Aorta (tissue), 5 donors: ENCODE measurements at places on chromosomes 3 and 15. TPM values are rescaled to one million over a fixed set of nuclear protein-coding genes. Genes with fewer than 3 reads are reported as not detected.

SPATA12 gene
- total RNA-seq, result not detected

AADACL2 gene
- not detected for total RNA-seq

GOLGA6B gene
- not detected for total RNA-seq

UPK1B gene
- not detected for total RNA-seq

LIPC gene
- total RNA-seq, result 0.52 TPM

DNA sequence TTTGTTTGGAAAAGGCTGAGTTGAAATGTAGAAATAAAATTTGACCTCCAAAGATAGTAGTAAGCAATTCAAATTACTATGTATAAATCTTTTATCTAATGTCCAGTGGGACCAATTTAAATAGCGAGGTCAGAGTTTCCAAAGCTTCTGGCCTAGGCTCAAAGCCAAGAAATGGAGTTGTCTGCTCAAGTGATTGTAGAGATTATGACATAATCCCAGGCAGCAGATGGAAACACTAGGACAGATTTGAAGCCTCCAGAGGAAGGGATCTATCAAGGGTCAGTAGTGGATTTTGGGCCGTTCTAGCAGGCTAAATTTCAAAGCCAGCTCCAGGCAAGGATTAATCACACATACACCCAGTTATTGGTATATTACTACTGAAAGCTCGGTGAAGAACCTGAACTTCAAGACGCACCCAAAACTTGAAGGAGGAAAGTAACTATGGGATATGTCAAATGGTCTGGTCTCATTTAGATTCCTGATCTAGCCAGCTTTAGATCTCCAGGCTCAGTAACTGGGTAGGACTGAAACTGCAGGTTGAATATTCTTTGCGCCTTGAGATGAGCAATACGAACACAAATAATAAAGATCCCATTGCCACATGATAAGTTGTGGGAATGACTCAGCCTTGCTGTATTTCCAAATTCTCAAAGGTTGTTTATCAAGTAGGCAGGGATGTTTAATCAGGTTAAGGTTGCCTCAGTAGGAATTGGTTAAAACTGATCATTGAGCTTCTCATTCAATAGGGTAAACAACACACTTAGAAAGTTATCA lies 30.9 kb upstream of the ARRDC4 start:
- no peaks in the 10 kb centered on the region for H3K27me3 ChIP-seq
- no peak overlapping the region for H3K4me3 ChIP-seq
- DNase-seq, result no peak
- H3K4me1 ChIP-seq, result no peaks in the 10 kb centered on the region

GRCh38 chr3:100753846-100754245 lies 44.6 kb downstream of the TFG start:
- no peaks in the 10 kb centered on the region for H3K27me3 ChIP-seq
- H3K4me1 ChIP-seq, result peaks cover 3% of the 10 kb centered on the region
- no peaks in the 10 kb centered on the region for H3K36me3 ChIP-seq
- DNase-seq, result no peak
- H3K4me3 ChIP-seq, result no peak overlapping the region
- no peak overlapping the region for H3K27ac ChIP-seq

- no peak overlapping the region for H3K27ac ChIP-seq
- H3K36me3 ChIP-seq, result no peaks in the 10 kb centered on the region
- H3K4me1 ChIP-seq, result no peaks in the 10 kb centered on the region
- no peaks in the 10 kb centered on the region for H3K27me3 ChIP-seq
- H3K4me3 ChIP-seq, result no peak overlapping the region
Observed at GRCh38 chr15:98440917-98441316, 207.4 kb upstream of the IGF1R start.

- H3K27me3 ChIP-seq, result no peaks in the 10 kb centered on the region
- no peak overlapping the region for H3K4me3 ChIP-seq
- no peak for DNase-seq
- H3K27ac ChIP-seq, result no peak overlapping the region
Observed at GRCh38 chr15:87416591-87417257, 839.8 kb downstream of the NTRK3 start.

- H3K36me3 ChIP-seq, result no peaks in the 10 kb centered on the region
- peak; percentile 96 for DNase-seq
- peak overlapping the region; percentile 37 for H3K27ac ChIP-seq
- H3K27me3 ChIP-seq, result no peaks in the 10 kb centered on the region
Observed at GRCh38 chr15:66851311-66852063, 149.5 kb downstream of the SMAD6 start.

DNA sequence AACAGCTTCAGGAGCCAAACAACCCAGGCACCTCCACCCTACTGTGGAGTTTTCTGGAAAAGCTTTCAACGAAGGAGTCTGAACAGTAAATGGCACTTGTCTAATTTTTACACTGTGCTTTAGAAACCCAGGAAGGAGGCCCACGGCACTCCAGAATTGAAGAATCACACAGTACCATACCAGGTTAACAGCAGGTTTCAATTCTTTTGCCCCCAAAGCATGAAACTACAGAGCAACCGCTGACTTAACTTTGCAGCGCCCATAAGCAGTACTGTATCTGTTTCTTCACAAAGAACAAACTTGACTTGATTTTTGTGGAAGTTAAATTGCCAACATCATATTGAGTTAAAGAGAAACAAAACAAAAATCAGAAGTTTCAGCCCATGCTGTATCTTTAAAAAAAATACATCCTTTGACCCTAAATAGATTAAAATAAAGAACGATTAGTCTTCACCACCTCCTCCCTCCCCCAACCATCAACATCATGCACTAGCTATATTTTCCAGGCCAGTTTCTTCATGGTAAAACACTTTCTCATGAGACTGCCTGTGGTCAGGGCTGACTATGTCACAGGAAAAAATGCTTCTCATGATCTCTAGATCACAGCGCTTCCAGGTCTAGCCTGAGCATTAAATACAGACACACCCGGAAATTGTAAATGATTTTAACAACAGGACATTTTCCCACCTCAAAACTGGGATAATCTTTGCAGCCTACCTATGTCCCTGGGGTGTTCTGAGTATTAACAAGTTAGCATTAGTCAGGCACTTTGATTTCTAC lies 456.3 kb downstream of the FOXP1 start:
- no peaks in the 10 kb centered on the region for H3K27me3 ChIP-seq
- DNase-seq, result no peak
- H3K36me3 ChIP-seq, result no peaks in the 10 kb centered on the region
- peaks cover 5% of the 10 kb centered on the region for H3K4me1 ChIP-seq
- peak overlapping the region; percentile 99 for H3K4me3 ChIP-seq

DNA sequence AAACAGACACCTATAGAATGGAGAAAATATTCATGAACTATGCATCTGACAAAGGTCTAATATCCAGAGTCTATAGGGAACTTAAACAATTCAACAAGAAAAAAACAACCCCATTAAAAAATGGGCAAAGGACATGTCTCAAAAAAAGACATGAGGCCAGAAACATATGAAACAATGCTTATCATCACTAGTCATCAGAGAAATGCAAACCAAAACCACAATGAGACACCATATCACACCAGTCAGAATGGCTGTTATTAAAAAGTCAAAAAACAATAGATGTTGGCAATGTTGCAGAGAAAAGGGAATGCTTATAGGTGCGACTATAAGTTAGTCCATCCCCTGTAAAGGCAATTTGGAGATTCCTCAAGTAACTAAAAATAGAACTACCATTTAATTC lies 11.4 kb upstream of the HDGFL3 start:
- H3K36me3 ChIP-seq, result no peaks in the 10 kb centered on the region
- no peak overlapping the region for H3K27ac ChIP-seq
- DNase-seq, result no peak

- H3K4me1 ChIP-seq, result no peaks in the 10 kb centered on the region
- DNase-seq, result no peak
- peak overlapping the region; percentile 59 for H3K4me3 ChIP-seq
- no peak overlapping the region for H3K27ac ChIP-seq
Observed at GRCh38 chr3:104291437-104291851, 1075.3 kb upstream of the ALCAM start.

GRCh38 chr15:70672081-70672480 lies 91.3 kb downstream of the UACA start:
- peaks cover 3% of the 10 kb centered on the region for H3K36me3 ChIP-seq
- no peak for DNase-seq
- no peak overlapping the region for H3K27ac ChIP-seq
- no peaks in the 10 kb centered on the region for H3K27me3 ChIP-seq

DNA sequence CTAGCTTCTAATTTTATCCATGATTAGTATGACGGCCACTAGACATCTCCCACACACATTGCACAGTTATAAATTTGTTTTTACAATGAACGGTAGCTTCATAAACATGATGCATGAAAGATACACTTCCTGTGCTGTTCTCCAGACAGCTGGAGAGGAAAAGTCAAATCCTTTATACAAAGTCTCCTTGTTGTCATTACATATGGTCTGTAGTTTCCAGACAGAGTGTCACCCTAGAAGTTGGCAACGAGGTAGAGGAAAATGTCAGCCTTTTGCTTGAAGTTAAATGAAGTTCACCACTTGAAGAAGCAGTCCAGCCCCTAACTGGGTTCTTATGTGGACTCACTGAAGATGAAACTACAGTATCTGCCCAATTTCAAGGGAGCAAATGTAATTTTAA lies 253.0 kb upstream of the P2RY1 start:
- no peak overlapping the region for H3K27ac ChIP-seq
- no peaks in the 10 kb centered on the region for H3K36me3 ChIP-seq
- H3K4me1 ChIP-seq, result no peaks in the 10 kb centered on the region
- no peaks in the 10 kb centered on the region for H3K27me3 ChIP-seq
- no peak for DNase-seq
